Activated CD8-positive, alpha-beta memory T cell treated with anti-CD3 and anti-CD28 coated beads for 1 hour (primary cell): ENCODE measurements at places on chromosomes 13 and 19.

- no peak for DNase-seq
These were observed 58.0 kb downstream of the MAP4K1 start for GRCh38 chr19:38559428-38560401.

GRCh38 chr19:30254158-30254557 is 118.0 kb upstream of the ZNF536 start:
- no peak for DNase-seq

DNA sequence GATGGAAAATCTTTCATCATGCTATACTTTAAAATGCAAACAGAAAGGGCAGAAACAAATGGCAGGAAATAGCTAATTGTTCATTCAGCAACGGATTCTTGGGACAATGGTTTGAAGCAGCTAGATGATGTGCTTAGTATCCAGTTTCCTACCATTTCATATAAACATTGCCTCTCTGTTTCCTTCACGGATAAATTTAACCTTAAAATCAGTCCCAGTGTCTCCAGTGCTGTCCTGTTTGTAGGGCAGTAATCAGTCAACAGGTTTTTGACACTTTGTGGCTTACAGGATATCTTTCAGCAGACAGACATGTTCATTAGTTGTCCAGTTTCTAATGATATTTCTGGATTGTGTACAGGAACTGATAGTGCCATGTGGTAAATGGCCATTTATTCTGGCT is 24.7 kb upstream of the RB1 start:
- no peak for DNase-seq

DNA sequence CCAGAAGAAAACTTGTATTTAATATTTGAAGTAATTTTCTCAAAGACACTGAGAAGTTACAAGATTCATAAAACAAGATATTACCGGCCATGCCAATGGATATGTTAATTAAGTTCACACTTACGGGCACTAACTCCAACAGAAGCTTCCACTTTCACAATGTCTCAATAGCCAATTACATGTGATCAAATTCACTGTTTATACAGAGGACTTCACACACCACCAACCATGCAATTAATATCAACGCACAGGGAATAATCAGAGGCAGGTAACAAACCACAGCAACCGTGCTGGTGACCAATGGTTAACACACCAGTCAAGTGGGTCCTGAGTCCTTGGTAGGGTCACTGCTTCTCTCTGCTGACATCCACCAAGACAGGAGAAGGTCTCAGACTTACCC is 5.9 kb upstream of the ACOD1 start:
- no peak for DNase-seq

DNA sequence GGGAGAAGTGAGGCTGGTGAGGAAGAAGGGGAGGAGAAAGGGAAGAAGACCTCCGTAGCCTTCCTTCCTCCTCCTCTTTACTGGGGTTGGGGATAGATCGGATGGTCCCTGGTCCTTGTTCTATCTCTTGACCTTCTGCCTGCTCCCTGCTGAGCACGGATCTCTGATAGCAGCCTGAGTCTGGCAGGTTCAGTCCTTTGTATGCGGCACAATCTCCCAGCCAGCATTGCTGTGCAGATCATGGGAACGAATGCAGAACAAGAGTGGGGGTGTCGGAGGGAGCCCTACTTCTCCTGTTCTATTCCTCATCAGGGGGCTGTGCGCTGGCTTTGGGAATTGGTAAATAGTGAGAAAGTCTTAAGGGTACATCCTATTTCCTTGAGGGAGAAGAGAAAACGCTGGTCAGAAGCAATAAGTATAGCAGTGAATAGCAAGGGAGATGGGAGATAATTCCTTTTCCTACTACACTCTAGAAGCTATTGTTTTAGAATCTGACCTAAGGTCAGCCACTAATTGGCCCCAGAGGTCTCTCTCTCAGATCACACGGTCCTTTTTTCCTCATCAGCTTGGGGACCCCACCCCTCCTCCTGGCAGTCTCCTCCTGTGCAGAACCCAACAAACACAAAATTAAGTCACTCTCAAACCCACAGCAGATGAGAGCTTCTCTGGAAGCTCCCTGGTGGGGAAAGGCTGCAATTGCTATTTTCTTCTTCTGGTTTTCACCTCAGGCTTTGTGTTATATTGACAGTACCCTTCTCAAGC is 41.0 kb downstream of the KL start:
- no peak for DNase-seq

- no peak for DNase-seq
These were observed 5.5 kb downstream of the SACS start for GRCh38 chr13:23427881-23428528.

DNA sequence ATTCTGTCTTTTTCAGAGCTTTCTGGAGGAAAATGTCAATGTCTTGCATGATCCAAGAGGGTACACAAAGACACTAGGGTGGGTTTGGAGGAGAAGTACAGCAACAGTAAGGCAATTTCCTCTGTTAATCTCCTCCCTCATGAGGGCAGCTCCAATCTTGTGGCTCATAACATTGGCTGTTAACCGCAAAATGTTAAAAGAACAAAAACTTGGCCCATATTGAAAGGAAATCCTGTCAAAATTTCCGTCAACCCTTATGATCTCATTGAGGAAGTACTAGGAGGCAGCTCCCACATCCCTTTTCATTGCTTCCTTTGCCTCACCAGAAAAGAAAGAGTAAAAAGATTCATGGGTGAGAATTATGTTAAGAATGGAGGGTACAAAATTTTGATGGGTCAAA is 11.6 kb downstream of the OXGR1 start:
- DNase-seq: no peak

- no peak for DNase-seq
These were observed 1422.1 kb downstream of the PCDH9 start for GRCh38 chr13:65808061-65808460.

DNA sequence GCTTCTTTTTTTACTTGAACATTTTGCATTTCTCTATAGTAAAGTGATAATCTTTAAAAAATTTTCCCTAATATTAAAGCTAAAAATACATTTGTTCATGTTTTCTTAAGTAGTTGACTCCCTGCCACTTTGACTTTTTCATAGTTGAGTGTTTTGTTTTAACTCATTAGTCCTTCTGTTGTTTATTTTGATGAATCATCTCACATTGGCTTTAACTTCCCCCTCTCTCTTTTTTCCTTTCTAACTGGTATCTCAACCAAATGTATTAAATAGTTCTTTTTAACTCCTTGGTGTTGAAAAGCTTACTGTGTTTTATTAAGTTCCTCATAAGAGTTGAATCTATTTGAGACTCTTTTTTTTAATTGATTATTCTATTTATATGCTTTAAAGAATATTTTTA is 2.8 kb downstream of the TNFSF13B start:
- DNase-seq: no peak

DNA sequence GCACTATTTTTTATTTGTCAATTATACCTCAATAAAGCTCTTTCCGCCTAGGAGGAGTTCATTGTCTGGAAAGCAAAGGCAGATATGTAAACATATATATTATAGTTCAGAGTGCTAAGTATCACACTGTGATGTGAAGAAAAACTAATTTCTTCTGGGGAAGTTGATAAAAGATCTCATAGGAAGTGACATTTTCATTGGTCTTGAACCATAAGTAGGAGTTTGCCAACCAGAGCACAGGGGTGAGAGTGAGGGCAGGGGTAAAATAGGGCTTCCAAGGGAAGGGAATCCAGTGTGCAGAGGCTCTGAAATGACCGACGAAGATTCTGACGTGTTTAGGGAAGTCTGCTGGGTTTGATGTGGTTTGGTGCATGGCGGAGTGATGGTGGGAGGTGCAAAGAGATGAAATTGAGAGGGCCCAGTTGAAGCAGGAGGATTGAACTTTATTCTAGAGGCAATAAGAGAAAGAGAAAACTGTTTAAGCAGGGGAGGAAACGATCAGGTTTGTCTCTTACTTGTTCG is 780 bp upstream of the GTF2F2 start:
- peak; percentile 25 for DNase-seq

- DNase-seq: no peak
These were observed at the start of gene FBXO27 for GRCh38 chr19:39032063-39032918. FBXO27 (minus strand) TSS chr19:39032549; CDS start chr19:39032227, 322 bp downstream.

- no peak for DNase-seq
These were observed 92.4 kb upstream of the GPR183 start for GRCh38 chr13:99399623-99399974.

DNA sequence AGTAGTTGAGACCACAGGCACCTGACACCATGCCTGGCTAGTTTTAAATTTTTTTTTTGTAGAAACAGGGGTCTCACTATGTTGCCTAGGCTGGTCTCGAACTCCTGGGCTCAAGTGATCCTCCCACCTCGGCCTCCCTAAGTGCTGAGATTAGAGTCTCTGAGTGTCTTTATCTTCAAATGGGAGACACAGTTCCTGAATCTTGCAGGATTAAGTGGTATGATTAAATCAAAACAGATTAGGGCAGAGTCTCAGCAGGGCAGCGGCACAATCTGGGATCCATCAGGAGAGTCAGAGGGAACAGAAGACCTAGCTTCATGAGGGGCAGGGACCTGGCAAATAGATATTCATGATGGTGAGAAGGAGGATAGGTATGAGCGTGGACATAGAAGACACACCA is 953 bp downstream of the RLN3 start:
- DNase-seq: no peak

- DNase-seq: no peak
These were observed 316.2 kb downstream of the MTUS2 start for GRCh38 chr13:29136341-29136740.

- no peak for DNase-seq
These were observed 3.5 kb downstream of the STARD13 start for GRCh38 chr13:33281951-33282595.

DNA sequence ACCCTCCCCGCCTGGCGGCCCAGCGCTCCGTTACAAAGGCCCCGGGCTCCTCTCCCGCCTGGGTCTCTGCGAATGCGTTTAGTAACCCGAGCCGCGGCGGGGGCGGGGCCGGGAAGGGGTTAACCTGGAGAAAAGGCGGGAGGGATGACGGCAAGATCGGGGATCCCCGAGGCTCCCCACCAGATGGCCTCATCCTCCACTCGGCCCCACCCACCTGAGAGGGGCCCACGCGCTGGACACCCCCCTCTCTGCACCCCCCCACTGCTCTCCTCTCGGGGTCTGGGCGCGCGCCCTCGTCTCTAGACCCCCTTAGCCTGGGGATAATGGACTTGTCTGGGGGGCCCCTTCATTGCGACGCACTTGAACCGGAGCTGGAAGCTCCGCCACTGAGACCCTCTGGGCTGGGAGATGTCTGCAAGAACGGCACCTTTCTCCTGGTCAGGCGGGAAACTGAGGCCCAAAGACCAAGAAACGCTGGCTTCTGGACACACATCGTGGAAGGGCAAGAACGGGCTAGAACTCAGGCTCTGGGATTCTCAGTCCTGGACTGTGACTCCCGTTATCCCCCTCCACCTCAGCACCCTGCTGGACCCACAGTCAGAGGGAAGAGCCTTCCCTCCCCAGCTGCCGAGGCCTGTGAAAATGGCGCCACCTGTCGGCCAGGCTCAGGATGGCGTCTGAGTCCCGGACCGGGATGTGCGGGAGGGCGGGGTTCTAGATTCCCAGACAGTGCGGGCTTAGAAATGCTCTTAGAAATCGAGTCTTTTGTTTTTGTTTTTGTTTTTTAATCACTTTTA is 2.9 kb upstream of the LTBP4 start:
- peak; percentile 50 for DNase-seq

GRCh38 chr19:13012690-13013608 is 17.7 kb downstream of the NFIX start:
- DNase-seq: no peak

DNA sequence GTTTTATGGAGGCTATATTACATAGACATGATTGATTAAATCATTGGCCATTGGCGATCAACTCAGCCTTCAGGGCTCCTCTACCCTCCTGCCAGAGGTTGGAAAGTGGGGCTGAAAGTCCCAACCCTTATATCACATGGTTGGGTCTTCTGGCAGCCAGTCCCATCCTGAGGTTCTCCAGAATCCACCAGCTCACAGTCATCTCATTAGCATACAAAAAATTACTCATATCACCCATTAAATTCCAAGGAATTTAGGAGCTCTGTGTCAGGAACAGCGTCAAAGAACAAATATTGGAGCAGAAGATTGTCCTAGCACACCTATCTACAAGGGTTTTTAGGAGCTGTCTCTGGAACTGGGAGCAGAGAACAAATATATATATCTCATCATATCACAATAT is 39.4 kb upstream of the FARP1 start:
- no peak for DNase-seq

- DNase-seq: no peak
These were observed 45.3 kb downstream of the SPTBN4 start for GRCh38 chr19:40512110-40512472.

DNA sequence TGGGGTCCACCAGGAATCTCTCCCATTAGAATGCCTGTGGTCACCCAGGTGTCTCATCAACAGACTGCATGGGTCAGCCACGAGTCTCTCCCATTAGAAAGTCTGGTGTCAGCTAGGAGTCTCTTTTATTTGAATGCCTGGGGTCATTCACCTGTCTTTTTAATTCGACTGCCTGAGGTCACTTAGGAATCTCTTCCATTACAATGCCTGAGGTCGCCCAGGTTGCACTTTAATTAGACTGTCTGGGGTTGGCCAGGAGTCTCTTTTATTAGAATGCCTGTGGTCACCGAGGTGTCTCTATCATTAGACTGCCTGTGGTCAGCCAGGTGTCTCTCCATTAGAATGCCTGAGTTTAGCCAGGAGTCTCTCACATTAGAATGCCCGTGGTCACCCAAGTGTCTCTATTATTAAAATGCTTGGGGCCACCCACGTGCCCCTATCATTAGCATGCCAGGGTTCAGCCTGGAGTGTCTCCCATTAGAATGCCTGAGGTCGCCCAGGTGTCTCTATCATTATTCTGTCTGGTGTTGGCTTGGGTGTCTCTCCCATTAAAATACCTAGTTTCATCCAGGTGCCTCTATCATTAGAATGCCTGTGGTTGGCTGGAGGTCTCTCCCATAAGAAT is 1474.3 kb downstream of the UQCRFS1 start:
- DNase-seq: no peak

GRCh38 chr13:92172191-92172590 is 773.8 kb downstream of the GPC5 start:
- DNase-seq: no peak

DNA sequence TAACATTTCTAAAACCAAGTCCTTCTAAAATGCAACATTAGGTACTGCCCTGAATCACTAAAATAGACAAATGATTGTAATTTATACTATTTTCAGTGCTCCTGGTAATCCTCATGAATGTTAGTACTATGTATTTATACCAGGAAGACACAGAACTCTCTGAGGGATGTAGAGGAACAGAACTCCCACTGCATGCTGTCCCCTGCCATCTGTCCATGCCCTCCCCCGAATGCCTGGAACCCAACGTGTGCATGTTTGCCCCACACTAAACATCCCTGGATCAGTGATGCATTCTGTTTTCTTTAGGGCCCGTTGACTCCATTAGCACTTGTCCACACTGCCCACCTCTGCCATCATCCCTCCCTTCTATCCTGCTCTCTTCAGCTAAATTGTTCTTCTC is 26.5 kb downstream of the ENOX1 start:
- no peak for DNase-seq
